ENCODE measurements at places on chromosomes 2 and 18.

DNA sequence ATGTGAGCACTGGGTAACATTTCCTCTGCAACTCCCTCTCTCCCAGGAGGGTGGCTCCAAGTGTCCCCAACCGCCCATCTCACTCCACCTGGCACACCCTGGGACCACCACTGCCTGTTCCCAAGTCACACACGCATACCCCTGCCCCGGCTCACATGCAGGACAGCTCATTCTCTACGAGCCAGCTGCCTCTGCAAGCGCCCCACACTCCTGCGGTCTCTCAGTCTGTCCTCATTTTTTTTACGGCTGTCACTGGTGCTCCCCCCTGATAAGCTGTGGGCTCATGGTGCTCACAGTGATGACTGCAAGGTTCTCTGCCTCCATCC lies 30.8 kb downstream of the AFG3L2 start:
- DNase-seq, result no peak

DNA sequence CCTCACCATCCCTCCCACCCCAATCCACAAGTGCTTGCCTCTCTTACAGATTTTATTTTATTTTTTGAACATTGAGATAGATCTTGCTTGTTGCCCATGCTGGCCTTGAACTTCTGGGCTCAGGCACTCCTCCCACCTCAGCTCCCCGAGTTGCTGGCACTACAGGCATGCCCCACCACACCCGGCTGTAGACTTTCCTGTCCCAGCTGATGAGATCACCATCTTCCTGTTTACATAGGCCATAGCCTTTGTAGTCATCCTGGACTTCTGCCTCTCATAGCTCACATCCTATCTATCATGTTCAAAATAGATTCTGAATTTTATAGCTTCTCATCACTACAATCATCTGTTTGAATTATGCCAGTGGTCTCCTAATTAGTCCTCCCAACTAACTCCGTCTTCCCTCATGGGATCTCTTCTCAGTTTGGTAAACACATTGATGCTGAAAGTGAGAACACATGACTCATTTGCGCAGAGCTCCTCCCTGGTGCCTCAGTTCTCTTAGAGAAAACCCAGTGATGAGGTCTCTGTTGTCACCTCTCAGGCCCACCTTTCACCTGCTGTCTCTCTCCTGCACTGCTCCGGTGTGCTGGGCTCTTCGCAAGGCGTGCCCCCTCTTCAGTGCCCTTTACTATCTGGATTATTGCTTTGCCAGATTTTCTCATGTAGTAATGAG lies 243.0 kb downstream of the ZNF407 start:
- no peak for DNase-seq

- DNase-seq, result no peak
Measured at GRCh38 chr2:59025157-59025757, 784.1 kb upstream of the FANCL start.

GRCh38 chr2:42652086-42652485 lies 83.7 kb downstream of the MTA3 start:
- DNase-seq, result no peak

GRCh38 chr2:176297067-176297466 lies 27.8 kb downstream of the MTX2 start:
- no peak for DNase-seq

- DNase-seq, result no peak
Measured at GRCh38 chr2:31013301-31013700, 124.9 kb downstream of the GALNT14 start.

DNA sequence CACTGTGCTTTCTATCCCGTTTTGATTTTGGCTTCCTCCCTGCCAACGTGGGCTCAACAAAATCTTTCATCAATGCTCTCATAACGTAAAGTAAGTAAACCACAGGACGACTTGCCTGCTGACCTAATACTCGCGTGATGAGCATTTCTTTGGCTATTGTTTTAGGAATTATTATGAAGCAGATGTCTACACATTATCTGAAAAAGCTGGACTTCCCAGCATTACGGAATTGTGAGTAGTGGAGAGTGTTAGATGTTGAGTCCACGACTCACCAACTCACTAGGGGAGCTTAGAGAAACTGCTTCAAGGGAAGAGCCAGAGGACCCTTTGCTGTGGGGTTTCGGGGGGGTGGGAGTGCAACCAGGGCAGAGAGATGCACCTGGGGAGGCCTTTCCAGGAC lies 21.9 kb downstream of the HJURP start:
- no peak for DNase-seq

DNA sequence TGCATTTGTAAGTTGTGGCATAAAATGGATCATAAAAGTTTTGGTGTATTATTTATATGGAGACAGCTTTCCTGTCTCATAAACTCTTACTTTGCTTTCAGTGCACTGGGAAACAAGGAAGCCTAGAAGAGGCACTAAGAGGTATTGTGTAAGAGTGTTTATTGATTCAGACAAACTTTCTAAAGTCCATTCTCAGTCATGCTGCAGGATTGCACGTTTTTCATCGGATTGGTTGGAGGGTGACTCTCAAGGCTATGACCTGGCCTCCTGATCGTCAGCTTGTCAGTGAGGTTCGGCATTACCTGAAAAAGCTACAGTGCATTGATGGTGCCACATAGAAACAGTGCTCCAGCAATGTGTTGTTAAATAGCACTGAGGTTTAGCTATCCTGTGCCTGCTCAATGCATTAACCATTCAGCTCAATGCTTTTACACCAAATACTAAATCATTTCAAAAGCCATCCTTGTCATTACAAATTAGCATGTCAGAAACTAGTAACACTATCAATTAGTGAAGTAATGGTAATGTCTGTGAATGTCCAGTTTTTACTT lies 545.5 kb downstream of the CBLN2 start:
- DNase-seq, result no peak

- no peak for DNase-seq
Measured at GRCh38 chr2:85861180-85861579, 27.6 kb downstream of the ST3GAL5 start.

GRCh38 chr18:5463390-5463789 lies 80.4 kb downstream of the EPB41L3 start:
- DNase-seq, result no peak

DNA sequence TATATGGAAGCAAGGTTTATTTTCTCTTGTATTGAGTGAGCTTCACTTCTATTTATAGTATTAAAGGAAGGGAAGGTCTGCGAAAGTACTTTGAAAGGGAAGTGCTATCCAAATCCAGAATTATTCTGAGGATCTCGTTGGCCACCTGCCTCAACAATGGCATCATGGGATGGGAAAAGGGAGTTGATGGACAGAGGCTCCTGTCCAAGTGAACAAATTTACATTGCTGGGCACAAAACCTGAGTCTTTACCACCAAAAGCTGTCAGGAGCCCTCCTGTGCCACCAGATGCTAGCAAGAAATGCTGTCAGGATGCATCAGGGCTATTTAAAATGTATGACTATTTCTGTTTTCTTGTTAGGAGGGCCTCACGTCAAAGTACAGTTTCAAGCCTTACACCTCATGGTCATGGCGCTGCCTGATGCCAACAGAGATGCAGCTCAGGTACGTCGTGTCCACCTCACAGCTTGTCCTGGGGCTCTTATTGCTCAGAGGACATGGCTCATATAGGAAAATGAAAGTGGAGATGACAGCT lies 157.3 kb downstream of the ARHGAP28 start:
- no peak for DNase-seq

DNA sequence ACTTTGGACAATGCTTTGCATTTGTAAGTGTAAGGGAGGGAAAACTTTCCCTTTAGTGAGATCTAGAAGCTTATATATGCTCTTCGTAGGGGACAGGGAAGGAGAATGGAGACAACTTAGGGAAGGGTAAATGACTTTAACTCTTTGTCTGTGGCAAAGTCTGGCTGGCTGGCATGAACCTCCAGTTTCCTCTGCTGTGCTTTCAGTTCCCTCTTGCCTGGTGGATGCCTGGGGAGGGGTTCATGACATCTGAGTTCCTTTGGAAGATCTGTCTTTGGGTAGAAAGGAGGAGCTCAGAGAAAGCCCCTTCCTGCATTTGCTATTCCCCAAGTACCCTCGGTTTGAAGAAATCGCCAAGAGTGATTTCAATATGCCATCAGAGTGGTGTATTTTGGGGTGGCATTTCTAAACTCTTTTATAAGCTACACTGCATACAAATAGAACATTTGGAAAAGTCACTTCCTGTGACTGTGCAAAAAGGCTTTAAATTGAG lies 143.6 kb downstream of the VAPA start:
- no peak for DNase-seq

- DNase-seq, result no peak
Measured at GRCh38 chr18:36576339-36576738, 252.5 kb downstream of the TPGS2 start.

DNA sequence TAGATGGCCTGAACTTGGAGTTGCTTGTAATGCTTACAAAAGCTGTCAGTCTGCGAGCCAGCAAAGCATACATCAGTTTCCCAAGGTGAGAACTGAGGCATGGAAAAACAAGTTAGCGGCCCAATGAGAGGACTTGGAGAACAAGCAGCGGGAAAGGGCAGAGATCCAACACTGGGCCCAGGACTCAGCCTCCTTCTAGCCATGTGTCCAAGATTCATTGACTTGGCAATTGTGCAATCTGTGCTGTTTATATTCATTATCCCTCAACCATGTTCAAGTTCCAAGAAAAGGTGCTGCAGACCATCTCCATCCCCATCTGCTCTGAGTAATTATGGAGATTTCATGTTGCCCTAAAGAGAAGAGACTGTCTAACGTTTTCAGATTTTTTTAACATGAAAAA lies 187.4 kb downstream of the ALK start:
- no peak for DNase-seq

- no peak for DNase-seq
Measured at GRCh38 chr2:54384301-54385203, 71.6 kb upstream of the SPTBN1 start.

GRCh38 chr2:205034034-205034433 lies 488.8 kb downstream of the PARD3B start:
- peak; percentile 18 for DNase-seq

GRCh38 chr18:56541793-56542192 lies 96.6 kb downstream of the TXNL1 start:
- no peak for DNase-seq

DNA sequence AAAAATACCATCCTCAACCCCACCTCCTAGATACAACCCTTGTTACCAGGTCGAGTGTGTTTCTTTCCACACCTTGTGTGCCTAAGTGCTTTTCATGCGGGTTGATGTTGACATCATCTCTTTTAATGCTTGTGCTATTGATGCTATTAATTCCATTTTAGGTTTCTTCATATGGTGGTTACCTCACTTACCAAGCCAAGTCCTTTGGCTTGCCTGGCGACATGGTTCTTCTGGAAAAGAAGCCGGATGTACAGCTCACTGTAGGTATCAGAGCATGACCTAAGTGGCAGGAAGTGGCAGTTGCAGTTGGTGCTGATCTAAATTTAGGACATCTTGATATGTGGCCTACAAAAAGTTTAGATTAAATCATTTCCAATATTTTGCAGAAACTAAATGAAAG lies 149.9 kb upstream of the TTC39C start:
- no peak for DNase-seq

DNA sequence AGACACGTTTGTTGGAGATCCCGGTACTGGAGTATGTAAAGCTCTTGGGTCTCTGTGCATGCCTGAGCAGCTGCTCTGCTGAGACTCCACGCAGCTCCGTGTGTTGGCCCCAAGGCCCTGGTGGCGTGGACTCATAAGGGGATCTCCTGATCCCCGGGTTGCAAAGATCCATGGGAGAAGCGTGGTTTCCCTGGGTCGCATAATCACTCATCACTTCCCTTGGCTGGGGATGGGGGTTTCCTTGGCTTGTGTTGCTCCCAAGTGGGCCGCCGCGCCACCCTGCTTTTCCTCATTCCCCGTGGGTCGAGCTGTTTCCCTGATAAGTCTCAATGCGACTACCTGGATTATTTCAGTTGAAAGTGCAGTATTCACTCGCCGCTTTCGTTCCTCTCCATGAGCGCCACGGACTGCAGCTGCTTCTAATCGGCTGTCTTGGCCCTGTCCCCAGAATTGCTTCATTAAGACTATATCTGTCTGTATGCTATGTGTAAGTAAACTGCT lies 76.0 kb downstream of the EPC2 start:
- no peak for DNase-seq

- no peak for DNase-seq
Measured at GRCh38 chr2:65458999-65459398, 26.6 kb upstream of the SPRED2 start.

- DNase-seq, result no peak
Measured at GRCh38 chr2:205946226-205946625, 139.7 kb downstream of the INO80D start.

Measured in T-helper 2 cell (primary cell).